Stimulated activated CD4-positive, alpha-beta T cell treated with anti-CD3 and anti-CD28 coated beads, Interleukin-2, amount 100 ng/mL, for 24 hours (primary cell): ENCODE measurements at places on chromosomes 3 and 15.

- no peak for DNase-seq
Measured at GRCh38 chr3:61414456-61414855, 146.9 kb upstream of the PTPRG start.

GRCh38 chr3:108380128-108380795 is 83.9 kb downstream of the HHLA2 start:
- no peak for DNase-seq

DNA sequence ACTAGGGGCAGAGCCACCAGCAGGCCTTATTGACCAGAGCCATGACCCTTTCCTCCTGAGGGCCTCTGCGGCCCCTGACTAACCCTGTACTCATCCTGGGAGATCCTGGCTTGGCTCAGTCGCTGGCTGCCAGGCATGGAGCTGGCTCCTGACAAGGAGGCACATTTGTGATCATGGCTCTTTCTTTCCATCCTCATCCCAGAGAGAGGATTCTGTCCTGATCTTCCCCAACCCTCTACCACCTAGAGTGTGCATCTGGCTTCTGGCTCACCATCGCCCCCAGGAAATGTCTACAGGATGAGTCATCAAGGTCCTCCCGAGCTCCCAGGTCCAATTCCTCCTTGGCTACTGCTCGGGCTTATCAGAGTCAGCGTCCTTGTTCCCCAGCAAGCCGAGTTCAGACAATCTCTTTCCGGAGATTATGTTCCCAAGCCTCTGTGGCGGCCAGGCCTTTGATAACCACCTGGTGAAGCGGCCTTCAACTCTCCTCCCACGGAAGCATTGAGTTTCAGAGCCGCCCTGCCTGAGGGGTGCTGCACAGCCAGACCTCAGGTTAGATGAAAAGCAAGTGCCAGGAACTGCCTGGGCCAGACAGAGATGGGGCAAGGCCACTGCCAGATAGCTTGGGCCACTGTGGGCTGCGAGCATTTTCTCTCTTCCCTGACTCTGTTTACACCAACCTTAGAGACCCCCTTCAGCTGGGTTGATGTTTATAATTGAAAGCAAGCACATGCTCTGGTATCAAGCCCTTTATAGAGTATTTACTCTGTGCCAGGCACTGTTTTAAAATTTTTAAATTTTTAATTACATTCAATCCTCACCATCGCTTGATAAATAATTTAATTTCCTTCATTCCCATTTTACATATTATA is 44.3 kb upstream of the MRPS22 start:
- no peak for DNase-seq

DNA sequence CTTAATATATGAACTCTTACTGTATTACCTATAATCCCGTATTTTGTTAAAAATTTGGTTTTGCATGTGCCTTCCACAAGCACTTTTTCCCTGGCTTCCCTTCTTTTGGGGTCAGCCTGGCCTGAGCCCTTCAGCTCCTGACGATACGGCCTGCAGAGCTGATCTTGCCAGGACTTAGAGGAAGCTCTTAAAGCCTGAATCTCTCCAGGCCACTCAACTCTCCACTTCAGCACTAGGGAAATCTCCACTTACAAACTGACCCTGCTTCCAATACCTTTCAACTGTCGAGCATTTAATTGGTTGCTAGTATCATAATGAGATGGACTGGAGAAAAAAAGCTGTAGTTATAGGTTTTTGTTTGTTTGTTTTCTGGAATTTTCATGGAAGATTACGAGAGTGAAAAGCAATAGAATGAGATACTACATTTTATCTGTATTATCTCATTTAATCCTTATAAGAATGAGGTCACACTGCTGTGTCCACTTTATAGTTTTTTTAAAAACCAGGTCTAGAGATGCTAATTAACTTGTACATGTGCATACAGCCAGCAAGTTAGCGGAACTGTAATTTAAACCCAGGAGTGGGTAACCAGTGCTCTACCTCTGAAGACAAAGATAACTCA is 54.8 kb downstream of the ZBTB38 start:
- DNase-seq, result no peak

GRCh38 chr3:186520957-186521842 is 23.0 kb downstream of the CRYGS start:
- DNase-seq, result peak; percentile 54

DNA sequence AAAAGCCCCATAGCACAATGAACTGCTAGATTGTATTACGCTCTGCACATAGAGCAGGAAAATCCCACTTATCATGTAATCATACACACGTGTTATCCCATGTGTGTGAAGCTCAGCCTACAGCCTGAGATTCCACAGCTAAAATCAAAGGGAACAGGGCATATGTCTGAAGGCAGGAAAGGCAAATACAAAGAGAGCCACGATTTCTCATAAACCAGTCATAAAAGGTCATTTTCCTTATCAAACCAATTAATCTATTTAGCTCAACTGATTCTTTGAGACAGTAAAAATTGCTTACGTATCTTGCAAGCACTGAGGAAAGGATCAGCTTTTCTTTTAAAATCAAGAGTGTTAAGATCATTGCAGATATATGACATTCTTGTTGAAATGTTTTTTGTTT is 199.5 kb upstream of the TBL1XR1 start:
- no peak for DNase-seq

DNA sequence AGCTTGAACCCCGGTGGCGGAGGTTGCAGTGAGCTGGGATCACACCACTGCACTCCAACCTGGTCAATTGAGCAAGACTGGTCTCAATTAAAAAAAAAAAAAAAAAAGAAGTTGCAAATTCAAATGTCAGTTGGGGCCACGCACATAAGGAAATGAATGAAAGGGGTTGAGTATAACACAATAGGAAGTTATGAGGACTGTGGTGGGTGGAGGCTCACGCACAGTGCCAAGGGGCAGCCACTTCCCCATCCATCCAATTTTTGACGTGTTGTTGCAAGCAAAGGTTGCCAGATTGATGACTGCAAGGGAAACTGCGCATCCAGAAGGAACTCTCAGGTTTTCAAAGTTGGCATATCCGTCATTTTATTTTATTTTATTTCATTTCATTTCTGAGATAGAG is 532.2 kb downstream of the NTRK3 start:
- no peak for DNase-seq

- no peak for DNase-seq
Measured at GRCh38 chr3:177141899-177142646, 55.2 kb downstream of the TBL1XR1 start.

GRCh38 chr3:71087143-71088018 is 496.1 kb downstream of the FOXP1 start:
- DNase-seq, result no peak

DNA sequence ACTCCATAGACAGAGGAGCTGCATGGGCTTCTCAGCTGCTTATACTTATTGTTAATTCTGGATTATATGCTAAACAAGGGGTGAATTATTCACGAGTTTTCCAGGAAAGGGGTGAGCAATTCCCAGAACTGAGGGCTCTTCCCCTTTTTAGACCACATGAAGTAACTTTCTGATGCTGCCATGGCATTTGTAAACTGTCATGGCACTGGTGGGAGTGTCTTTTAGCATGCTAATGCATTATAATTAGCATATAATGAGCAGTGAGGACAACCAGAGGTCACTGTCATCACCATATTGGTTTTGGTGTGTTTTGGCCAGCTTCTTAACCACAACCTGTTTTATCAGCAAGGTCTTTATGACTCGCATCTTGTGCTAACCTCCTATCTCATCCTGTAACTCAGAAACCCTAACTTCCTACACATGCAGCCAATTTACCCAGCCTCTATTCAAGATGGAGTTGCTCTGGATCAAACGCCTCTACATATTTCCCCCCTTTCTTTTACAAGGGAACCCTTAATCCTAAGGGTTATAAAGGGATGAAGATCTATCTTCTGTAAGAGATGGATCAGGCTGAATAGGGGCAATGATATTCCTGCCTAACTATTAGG is 12.1 kb upstream of the DMXL2 start:
- no peak for DNase-seq

GRCh38 chr15:90037961-90038631 is 37.0 kb downstream of the ZNF710 start:
- DNase-seq, result peak; percentile 56

DNA sequence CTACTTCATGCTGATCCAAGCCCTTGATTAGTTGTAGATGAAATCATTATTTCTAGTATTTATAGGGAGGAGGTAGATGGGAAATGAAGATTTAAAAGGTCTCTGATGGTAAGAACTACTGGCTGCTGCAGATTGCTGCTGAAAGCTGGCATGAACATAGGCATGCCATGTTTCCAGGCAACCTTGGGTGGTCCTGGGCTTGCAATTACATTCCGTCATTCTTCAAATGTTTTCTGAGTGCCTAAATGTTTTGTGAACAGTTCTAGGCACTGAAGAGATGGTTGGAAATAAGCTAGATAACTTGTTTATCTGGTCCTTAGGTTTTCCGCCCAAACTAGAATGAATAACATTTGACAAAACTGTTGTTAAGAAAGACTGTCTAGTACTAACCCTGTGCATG is 95.8 kb downstream of the KCNAB1 start:
- DNase-seq, result no peak

GRCh38 chr3:160226026-160226907 is 1.0 kb downstream of the C3orf80 start:
- DNase-seq, result no peak

- no peak for DNase-seq
Measured at GRCh38 chr3:165195640-165196576, at the start of gene SLITRK3. Gene SLITRK3, minus strand, starts transcription at chr3:165196384. Its CDS starts 5,554 bp downstream, at chr3:165190830.

DNA sequence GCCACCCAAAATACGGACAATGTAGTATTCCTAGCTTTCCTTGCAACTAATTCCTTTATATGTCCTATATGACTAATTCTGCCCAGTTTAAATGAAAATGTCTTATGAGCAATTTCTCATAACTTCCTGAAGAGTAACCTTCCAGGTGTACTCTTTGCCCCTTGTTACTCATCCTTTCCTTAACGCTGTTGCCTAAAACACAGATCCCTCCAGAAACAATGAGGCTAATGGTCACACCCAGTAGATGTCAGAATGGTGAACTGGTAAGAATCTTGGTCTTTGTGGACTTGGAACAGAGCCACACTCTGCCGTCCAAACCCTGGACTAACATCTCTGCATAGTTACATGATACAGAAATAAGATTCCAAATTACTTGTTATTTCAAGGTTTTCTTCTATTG is 497.9 kb downstream of the IGSF11 start:
- no peak for DNase-seq

DNA sequence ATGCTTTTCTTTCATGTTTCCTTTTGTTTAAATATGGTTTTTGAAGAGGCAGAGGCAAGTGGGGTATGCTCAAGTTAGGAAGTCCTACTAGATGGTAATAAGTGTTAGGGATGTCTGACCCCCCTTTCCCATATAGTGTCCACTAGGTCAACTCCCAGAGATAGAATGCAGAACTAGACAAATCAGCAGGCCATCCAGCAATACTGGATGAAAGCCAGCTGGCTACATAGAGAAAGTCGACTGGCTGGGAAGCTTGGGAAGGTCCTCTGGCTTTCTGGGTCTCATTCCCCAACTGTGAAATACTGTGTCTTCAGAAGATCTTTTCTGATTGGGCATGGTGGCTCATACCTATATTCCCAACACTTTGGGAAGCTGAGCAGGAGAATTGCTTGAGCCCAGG is 113.8 kb downstream of the SNRK start:
- no peak for DNase-seq

- DNase-seq, result no peak
Measured at GRCh38 chr3:138687236-138687635, 78.7 kb downstream of the FAIM start.

DNA sequence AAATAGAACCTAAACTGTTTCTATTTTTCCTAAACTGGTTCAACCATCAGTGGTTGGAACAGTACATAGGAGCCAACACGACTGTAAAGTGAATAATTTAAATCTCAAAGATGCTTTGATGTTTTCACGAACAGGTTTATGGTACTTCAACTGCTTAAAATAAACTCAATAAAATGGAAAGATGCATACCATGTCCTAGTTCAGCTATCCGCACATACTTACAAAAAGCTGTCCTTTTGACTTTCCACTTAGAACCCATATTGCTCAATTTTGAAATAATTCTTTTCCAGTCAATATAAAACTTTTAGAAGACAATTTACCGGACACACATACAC is 902 bp downstream of the CMTM6 start:
- no peak for DNase-seq

- no peak for DNase-seq
Measured at GRCh38 chr3:73365756-73366397, 258.9 kb downstream of the PDZRN3 start.

- no peak for DNase-seq
Measured at GRCh38 chr3:43214616-43215015, 71.7 kb upstream of the SNRK start.

DNA sequence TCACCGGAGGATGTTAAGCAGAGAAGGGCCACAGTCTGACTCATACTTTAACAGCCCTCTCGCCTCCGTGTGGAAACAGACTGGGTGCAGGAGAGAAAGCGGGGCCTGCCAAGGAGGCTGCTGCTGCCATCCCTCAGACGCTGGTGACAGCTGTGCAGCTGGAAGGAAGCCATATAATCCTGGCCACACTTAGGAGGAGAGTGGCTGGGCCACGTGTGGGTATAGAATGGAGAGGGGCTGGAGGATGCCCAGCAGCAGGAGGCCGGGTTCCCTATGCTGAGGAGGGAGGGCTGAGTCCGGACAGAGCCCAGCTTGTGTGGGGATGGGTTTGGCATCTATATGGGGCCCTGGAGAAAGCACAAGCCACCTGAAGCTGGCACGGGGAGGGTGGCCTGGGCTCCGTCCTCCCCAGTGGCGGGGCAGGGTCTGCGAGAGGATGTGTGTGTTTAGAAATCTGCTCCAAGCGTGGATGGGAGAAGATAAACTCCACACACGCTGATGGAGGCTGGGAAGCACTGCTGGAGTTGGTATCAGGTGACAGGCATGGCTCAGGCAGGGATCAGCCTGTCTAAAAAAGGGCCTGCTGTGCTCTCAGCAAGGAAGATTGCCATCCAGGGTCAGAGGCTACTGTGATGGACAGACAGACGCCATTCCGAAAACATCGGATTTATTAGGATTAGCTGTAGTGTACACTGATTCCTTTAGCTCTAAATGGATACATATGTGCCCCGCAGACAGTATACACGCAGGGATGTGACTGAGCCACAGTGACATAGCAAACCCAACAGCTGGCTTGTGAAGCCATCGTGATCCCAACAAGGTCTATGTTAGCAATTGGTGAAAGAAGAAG is 15.9 kb downstream of the ABTB1 start:
- no peak for DNase-seq

DNA sequence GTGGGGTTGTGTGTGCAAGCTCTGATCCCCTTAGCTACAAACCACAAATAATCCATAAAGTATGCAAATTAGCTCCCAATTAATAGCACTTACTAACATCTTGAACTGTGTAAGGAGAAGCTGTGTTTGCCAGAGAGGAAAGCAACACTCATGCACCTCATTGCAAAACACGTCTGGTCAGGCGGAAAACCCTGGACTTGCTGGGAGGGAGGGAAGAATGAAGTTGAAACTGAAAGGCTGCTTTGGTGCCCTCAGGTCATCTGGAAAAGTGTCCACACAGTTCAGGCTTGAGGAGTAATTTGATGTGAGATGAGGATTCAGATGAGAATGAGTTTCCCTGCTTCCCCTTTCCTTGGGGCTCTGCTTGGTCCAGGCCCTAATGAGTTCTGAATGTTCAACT is 185.5 kb upstream of the ANKRD28 start:
- no peak for DNase-seq
